Activated CD8-positive, alpha-beta memory T cell treated with anti-CD3 and anti-CD28 coated beads for 48 hours (primary cell): ENCODE measurements at places on chromosomes 7 and 10.

- DNase-seq = no peak
These were observed 547.7 kb upstream of the DPP6 start for GRCh38 chr7:153504288-153505075.

GRCh38 chr10:98276311-98276710 lies 8.3 kb upstream of the LOXL4 start:
- no peak for DNase-seq

- DNase-seq = no peak
These were observed 1.2 kb downstream of the FGF8 start for GRCh38 chr10:101774589-101775272.

GRCh38 chr10:132110111-132110521 lies 44.4 kb downstream of the JAKMIP3 start:
- DNase-seq = no peak

- no peak for DNase-seq
These were observed 99.8 kb downstream of the TES start for GRCh38 chr7:116310141-116310540.

GRCh38 chr10:89873055-89873454 lies 171.7 kb downstream of the KIF20B start:
- no peak for DNase-seq

- no peak for DNase-seq
These were observed 81.6 kb downstream of the CHN2 start for GRCh38 chr7:29276199-29276598.

- no peak for DNase-seq
These were observed 108.9 kb upstream of the HDAC9 start for GRCh38 chr7:18386607-18387006.

GRCh38 chr10:131396121-131397050 lies 84.9 kb upstream of the TCERG1L start:
- no peak for DNase-seq
